Stimulated activated CD4-positive, alpha-beta T cell treated with anti-CD3 and anti-CD28 coated beads, Interleukin-1b, Interleukin-23, amount 100 ng/mL, for 48 hours (primary cell): ENCODE measurements at places on chromosomes 11 and 22.

DNA sequence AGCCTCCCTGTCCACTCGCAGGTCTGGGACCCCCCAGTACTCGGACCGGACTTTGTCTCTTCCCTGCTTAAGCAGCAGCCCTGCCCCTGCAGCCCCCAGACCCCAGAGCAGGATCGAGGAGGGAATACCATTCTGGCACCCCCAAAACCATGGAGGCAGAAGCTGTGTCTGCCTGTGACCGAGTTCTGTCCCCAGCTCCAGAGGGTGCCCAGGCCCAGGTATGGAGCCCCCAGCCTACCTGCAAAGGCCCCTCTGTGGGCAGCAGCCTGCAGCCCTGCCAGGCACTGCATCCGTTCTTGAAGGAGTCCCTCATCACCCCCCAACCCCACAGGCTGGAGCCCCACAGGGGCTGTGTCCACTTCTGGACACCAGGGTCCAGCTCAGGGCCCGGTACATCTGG is 163.8 kb downstream of the BRD1 start:
- DNase-seq = no peak

DNA sequence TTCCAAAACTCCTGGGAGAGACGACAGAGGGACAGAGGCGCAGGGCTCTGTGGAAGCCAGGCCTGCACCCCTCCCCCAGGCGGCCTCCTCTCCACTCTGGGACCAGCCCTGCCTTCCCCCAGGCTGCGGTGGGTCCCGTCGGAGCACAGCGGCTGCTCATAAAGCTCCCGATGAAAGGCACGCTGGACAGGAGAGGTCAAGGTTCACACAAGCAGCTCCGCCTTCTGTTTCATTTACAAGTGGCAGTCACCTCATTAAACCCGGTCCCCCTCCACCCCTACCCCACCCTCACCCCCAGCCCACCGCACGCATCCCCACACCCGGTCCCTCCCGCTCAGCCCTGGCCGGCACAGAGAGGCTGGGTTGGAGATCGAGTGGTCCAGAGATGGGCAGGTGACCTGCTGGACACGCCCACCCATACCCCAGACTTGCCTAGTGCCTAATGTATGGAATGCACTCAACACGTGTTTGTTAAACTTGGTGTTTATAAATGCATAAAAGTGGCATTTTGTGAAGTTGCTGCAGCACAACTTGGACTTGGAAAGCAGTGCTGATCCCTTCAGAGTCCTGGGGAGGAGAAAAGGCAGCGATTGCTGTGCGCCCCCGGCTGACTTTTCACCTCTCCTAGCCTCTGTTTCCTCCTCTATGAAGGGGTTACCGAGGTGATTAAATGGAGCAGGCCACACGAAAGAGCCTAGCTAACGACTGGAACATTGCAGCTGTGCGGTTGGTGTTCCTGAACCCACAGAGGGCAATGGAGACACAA is 26.0 kb downstream of the RPUSD4 start:
- no peak for DNase-seq

- peak; percentile 92 for DNase-seq
Observed at GRCh38 chr11:113314389-113315301, at the start of gene TTC12. TSS of gene TTC12 (plus strand) at chr11:113314583. CDS start at chr11:113316258, 1,675 bp downstream.

DNA sequence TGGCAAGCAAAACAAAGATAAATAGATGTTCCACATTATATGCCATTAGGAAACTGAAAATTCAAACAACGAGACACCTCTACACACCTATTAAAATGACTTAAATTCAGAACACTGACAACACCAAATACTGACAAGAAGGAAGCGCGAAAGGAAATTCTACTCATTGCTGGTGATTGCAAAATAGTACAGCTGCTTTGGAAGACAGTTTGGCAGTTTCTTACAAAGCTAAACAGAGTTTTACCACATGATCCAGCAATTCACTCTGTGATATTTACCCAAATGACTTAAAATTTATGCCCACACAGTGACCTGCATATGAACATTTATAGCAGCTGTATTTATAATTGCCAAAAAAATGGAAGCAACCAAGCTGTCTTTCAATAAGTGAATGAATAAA is 232.6 kb downstream of the CASP12 start:
- no peak for DNase-seq

- no peak for DNase-seq
Observed at GRCh38 chr11:128246364-128246801, 341.0 kb downstream of the ETS1 start.

DNA sequence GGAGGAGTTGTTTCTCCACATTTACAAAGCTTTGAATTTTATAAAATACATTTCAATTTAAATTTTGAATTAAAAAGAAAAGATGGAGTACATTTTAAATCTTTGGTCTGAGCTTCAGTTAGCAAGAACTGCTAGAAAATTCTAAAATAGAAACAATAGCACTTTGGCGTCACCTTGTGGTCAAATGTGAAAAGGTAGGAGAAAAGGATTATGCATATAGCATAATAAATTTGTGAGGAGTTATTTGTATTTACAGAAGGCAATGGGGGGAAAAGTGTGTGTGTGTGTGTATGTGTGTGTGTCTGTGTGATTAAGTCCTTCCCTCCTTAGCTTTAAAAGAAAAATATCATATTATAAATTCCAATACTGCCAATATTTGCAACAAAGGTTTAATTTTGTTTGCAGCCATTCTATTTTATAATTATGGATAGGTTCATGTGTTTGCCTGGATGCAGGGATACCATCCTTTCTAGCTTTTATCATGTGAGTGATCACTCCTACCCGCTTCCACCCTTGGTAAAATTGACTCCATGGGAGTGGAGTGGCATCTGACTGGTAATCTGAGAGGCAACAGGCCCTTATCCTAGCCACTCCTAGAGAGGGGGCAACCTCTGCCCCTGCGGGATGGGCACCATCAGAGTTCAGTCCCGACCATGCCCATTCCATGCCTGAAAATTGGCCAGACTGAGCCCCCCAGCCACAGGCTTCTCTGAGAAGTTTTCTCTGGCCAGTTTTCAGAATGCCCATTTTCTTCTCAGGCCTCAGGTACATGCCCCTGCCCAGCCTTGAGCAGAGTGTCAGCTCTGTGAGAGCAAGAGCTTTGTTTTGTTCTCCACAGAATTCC is 13.6 kb upstream of the LGR4 start:
- DNase-seq = no peak

GRCh38 chr11:44445500-44446365 is 119.7 kb upstream of the CD82 start:
- DNase-seq = no peak

GRCh38 chr11:62044639-62045121 is 77.2 kb upstream of the FTH1 start:
- no peak for DNase-seq

DNA sequence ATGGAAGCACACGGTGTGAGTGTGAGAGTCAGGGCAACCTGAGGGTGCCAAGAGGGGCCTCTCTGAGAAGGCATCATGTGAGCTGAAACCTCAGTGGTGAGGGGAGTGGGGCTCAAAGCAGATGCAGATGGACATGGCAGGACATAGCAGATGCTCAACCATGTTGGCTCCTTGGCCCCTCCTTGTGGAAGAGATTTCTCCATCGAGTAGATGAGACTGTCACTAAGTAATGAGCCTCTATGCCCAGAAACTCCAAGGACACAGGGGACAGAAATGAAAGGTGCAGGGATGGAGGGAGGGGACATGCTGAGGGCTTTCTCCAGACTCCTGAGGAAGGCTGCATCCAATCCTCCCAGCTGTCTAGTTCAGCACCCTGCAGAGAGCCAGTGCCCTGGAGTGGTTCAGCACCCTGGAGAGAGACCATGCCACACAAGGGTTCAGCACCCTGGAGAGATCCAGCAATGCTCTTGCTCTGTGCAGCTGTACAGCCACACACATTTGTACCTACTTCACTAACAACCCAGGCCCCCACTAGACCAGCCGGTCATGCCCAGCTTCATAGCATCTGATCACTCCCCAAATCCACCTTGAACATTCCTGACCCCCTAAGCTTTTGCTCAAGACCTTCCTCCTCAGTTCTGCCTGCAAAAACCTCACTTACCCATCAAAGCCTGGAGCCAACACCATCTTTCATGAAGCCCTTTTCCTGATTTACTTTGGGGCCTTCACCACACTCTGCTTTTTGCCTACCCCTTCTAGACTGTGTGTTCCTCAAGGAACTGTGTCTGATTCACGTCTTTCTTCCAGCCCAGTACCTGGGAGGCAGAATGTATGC is 252.0 kb downstream of the CTTN start:
- peak; percentile 22 for DNase-seq

- no peak for DNase-seq
Observed at GRCh38 chr11:103875855-103876510, 160.5 kb upstream of the DDI1 start.

DNA sequence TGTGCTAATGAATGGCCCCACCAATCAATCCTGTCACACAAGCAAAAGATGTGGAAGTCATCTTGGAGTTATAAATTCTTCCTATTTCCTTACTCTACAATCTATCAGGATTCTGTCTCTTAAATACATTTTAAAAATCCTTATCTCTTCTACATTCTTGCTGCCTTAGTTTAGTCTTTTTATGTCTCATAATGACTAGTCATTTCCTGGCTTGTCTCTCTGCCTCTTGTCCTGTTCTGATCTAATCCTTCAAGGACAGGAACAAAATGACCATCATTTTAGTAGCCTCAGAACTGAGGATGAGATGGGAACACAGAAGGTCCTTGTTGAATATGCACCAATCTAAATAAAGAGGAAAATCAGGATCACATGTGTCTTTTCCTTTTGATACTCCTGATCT is 56.6 kb upstream of the LIN7C start:
- no peak for DNase-seq

DNA sequence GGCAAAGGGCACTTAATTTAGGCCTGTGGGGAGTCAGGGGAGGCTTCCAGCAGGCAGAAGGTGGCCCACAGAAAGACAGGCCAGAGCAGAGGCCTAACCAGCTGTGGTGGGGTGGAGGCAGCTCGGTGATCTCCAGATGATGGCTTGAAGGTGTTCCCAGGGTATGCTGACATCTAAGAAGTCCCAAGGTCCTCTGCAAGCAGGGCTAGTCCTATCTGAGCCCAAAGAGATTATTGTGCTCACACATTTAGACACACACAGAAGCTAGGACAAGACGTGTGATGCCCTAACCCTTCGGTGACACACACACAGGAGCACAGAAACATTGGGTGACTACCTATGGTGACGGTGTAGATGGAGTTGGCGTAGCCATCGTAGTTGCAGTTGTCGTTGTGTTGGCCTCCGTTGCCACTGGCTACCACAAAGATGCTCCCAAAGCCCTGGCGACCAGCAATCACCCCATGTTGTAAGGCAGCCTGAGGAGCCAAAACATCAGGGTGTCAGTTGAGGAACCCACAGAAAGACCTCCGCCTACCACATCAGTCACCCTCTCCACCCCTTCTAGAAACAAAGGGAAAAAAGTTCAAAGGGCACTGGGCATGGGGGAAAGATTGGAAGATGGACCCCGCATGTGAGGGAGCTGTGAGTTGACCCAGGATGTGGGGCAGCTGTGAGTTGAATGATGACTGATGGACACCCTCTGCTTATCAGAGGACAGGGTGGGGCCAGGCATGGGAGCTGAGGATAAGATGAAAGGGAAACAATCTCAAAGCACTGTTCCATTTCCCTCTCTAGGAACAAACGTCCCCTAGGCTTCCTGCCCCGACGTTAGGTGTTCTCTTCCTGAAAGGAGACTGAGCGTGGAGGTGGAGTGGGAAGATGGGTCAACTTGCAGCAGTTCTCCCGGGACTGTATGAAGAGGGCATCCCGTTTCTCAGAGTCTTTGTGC is 7.9 kb downstream of the PCSK7 start:
- DNase-seq = no peak

- no peak for DNase-seq
Observed at GRCh38 chr11:94749369-94749768, 18.8 kb upstream of the AMOTL1 start.

DNA sequence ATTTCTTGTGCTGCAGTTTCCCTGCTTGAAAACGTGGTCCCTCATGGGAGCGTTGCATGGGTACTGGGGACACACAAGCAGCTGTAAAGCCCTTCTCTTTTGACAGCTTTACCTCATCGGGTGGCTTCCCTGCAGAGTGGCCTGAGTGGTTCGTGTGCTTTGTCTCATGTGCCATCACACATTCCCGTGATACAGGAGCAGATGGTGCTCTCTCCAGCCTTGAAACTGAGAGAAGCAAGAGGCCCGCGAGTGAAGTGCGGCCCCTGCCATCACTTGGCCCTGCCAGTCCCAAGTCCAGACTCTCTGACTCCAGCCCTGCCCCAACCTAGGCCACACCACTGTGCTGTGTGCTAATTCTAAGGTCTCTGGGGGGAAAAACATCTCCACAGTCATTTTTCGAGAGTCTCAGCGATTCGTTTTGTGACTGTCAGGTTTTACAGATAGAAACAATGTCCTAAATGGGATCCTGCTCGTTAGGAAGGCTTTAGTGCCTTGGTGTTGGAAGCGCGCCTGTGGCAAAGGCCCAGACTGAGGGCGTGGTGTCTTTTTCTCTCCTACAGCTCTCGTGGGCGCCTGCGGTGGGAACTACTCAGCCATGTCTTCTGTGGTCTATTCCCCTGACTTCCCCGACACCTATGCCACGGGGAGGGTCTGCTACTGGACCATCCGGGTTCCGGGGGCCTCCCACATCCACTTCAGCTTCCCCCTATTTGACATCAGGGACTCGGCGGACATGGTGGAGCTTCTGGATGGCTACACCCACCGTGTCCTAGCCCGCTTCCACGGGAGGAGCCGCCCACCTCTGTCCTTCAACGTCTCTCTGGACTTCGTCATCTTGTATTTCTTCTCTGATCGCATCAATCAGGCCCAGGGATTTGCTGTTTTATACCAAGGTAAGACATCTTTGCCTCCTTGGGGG is 64.2 kb downstream of the KREMEN1 start:
- DNase-seq = no peak

GRCh38 chr22:32728291-32728690 is 73.2 kb upstream of the TIMP3 start:
- DNase-seq = no peak

DNA sequence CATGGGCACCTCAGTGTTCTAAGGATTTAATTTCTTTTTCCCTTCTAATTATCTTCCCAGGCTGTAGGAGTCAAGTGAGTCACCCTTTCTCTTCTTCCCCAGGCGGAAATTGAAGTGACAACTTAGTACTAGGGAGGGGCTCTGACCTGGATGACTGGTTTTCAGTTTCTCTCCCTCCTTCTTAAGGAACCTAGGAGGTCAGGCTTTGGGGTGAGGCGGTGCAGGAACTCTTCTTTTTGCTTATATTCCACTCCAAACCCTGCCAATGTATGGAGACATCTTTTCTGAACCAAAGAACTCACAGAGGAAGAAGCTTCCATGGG is 12.6 kb downstream of the ZDHHC5 start:
- no peak for DNase-seq

- DNase-seq = no peak
Observed at GRCh38 chr11:109046284-109046992, 375.6 kb upstream of the C11orf87 start.

- DNase-seq = no peak
Observed at GRCh38 chr22:25688627-25689026, 53.4 kb upstream of the MYO18B start.
